Activated T-helper 1 cell treated with anti-CD3 and anti-CD28 coated beads, Interleukin-2, amount 50 U/mL, for 16 hours (primary cell): ENCODE measurements at places on chromosomes 13 and 19.

GRCh38 chr19:4061178-4061682 is 5.5 kb downstream of the ZBTB7A start:
- no peak for DNase-seq

- DNase-seq, result no peak
Measured at GRCh38 chr13:113636266-113636963, 21.6 kb downstream of the ATP4B start.

DNA sequence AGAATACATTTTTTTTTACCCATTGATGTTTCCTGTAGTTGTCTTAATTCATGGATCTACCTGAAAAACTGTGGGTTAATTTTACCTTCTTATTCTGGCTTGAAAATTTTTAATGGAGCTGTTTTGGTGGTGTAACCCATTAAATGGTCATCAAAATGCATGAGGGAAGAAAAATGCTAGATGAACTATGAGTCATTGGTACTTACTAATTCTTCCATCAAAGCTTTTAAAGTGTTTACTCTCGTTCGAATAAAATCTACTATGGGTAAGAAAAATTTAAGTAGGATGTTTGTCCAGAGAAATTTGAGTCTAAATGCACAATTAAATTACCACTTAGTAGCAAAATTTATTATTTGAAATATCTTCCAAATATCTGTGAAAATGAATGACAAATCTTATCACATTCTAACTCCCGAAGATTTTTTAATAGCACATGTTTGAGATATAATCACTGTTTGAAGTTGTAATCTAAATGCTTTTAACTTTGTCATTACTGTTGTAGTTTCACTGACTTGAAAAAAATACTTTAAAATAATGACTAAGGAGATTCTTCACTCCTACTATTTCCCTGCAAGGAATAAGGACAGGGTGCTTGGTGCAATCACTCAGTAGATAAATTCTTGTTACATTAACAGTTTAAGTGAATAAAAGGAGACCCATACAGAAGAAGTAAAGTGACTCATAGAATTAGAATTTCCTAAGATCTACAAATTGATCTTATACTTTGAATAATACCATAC is 437.7 kb downstream of the IRS2 start:
- no peak for DNase-seq

DNA sequence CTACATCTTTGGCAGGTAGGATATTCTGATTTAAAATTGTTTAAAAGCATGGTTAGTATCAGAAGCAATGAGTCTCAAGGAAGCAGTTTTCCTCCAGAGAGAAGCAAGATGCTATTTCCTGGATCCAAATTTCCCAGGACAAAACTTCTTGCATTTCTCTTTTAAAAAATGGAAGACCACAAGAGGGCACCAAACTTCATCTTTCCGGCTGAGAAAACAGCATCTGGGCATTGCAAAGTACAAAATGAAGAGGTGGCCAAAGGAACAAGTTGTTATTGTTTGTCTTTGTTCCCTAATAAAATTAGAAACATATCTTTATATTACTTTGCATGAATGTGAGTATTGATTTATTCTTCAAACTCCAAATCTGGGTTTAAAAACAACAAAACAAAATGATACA is 60.0 kb upstream of the LRCH1 start:
- DNase-seq, result no peak

- DNase-seq, result no peak
Measured at GRCh38 chr13:37481011-37481884, 117.3 kb downstream of the POSTN start.

DNA sequence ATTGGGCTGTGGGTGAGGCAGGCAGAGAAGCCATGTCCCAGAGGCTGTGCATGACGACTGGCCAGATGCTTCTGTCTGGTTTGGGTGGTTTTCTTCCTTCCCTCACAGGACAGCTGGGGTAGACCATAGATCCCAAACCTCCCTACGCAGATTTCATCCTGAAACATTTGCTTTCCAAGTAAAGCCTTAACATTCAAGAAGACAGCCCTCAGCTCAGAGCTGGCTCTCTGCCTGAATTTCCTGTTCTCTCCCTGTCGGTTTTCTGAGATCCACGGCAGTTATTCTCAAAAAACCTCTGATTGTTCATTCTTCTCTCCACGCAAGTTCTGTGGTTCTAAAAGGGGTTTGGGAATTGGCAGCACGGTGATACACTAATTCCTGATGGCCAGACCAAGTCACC is 25.3 kb downstream of the UQCRFS1 start:
- no peak for DNase-seq

- DNase-seq, result no peak
Measured at GRCh38 chr19:13553880-13554400, 47.7 kb upstream of the CACNA1A start.

DNA sequence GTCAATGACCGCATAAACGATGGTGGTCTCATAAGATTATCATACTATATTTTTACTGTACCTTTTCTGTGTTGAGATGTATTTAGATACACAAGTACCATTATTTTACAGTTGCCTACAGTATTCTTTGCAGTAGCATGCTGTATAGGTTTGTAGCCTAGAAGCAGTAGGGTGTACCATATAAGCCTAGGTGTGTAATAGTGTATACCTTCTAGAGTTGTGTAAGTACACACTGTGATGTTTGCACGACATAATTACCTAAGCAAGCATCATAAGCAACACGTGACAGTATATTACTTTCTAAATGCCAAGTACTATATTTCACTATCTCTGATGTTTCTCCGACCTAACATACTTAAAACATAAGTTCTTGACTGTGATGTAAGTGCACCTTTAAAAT is 2.7 kb downstream of the LPAR6 start:
- no peak for DNase-seq

DNA sequence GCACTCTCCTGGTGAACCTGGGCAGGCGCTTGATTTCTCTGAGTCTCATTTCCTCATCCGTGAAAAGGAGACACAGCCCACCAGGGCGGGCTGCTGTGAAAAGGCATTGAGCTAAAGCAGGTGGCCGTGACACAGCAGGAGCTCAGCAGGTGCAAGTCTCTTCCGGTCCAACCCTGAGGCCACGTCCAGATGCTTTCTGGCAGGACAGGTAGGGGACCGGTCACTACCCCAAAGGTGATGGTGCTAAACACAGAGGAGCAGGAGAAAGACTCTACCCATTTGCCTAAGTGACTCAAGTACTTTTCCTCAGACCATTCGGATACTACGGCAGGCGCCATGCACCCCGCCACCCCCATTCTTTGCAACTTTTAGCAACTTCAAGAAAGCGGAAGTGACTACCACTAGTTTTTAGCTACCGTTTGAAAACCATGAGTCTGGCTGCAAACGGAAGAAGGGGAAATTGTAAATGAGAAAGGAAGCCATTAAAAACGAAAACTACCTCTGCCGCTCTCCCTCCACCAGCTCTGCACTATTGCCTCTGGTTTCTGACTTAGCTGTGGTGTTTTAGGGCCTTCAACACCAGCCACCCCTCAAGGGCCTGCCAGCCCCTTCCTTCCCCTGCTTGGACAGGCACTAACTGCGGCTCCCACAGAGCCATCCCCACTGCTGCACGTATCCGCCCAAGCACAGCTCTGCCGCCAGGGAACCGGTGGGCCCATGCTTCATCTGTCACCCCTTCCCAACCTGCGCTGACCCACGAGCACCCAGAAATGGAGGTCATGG is 4.8 kb downstream of the PPP6R1 start:
- peak; percentile 28 for DNase-seq

DNA sequence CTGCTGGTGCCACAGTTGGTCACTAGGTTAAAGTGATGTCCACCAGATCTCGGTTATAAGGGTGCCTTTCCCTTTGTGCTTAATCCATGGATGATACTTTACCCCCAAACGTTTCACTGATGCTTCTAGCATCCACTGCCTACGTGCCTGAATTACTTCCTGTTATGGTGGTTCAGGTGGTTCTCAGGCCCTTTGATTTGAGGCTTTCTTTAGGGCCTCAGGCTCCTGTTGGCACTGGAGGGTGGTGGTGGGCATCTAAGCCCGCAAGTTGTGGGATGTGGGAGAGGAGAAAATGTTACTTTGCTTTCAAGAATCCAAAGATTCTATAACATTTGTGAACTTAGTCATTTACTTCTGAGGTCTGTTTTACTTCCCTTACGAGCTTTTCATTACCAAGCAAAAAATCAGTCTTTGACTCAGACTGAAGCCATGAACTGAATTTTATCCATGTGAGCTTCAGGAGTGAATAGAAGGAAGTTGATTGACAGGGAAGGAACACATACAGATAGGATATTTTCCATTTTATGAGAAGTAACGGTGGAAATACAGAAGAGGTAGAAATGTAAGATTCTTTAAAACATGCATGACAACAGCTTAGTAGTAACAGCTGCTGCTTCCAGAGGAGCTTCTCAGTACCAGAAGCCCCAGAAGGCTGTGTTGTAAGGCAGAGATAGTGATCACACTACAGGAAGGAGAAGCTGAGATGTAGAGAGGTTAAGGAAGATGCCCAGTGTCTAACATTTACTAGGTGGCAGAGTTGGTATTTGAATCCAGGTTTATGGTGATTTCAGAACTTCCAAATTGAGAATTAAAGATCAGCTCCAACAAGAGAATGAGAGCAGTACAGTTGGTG is 65.0 kb downstream of the ARHGEF7 start:
- DNase-seq, result no peak

DNA sequence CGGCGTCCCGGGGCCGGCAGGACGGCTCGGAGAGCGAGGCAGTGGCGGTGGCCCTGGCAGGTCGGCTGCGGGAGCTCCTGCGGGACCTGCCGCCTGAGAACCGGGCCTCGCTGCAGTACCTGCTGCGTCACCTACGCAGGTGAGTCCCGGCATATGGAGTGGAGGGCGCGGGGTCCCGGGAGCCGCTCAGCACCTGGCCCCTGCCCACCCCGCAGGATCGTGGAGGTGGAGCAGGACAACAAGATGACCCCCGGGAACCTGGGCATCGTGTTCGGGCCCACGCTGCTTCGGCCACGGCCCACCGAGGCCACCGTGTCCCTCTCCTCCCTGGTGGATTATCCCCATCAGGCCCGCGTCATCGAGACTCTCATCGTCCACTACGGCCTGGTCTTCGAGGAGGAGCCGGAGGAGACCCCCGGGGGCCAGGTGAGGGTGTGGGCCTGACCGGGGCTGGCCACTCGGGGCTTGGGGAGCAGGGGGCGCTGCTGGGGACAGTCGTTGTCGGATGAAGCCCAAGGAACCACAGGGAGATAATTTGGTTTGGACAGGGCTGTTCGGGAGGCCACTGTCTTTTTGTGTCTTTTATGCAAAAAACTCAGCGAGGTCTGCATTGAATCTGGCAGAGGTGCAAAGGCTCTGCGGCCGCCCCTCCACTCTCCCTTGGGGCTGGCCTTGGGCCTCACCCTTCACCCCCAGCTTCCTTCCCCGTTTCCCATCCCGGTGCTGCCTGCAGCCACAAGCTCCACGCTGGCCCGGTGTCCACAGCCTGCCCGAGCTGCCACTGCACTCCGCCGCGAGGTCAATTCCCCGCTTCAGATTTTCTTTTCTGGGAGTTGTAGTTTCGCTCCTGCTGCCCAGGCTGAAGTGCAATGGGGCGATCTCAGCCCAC is 12.0 kb downstream of the POLR2E start:
- no peak for DNase-seq

- no peak for DNase-seq
Measured at GRCh38 chr13:102555914-102556553, 40.8 kb upstream of the TPP2 start.

DNA sequence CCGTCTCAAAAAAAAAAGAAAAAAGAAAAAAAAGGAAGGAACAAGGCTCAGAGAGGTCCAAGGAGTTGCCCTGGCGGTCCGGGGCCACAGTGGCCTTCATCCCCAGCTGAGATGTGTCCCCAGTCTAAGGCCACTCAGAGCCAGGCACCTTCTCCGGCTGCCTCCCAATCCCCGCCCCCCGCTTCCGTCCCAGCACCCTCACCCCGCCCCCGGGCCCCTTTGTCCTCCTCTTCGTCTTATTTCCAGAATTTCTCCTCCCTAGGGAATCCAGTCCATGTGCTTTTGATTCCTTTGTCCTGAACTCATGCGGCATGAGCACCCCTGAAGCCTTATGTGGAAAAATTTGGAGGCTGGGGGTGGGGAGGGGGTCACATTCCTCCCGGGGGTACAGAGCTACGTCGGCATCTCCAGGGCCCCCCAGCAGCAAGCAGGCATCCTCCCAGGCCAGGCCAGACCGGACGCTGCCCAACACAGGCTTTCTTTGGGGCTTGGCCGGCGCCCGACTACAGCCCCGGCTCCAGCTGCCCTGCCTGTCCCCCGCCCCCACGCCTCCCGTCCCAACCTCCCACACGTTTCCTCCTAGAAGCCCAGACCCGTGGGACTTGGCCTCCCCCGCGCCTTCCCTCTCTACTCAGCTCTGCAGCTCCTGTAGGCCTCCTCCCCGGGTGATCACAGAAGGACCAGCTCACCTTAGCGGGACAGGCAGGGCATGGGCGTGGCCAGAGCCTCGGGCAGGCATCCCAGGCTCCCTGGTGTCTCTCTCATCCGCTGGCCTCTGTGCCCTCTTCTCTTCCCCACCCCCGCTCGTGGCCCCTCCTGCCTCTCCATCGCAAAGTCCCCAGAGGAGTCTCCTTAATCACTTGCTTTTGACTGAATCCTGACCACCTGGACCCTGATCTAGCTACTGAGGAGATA is 17.8 kb upstream of the ADGRE5 start:
- DNase-seq, result no peak

DNA sequence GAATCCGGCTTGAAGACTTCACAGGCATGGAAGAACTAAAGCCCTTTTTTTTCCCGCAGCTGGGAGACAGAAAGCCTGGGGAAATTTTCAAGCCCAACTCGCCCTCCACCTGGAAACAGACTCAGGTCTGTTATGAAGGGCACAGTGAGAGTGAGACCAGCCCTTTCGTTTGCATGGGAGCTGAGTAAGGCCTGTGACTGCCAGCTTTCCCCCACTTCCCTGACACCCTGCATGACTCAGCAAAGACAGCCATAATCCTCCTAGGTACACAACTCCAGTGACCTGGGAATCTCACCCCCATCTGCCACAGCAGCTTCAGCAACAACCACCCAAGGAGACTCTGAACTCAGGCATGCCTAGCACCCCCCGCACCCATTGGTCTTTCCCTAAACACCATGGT is 87.6 kb upstream of the ZNF91 start:
- no peak for DNase-seq

GRCh38 chr13:32647926-32648325 is 61.7 kb downstream of the PDS5B start:
- no peak for DNase-seq

DNA sequence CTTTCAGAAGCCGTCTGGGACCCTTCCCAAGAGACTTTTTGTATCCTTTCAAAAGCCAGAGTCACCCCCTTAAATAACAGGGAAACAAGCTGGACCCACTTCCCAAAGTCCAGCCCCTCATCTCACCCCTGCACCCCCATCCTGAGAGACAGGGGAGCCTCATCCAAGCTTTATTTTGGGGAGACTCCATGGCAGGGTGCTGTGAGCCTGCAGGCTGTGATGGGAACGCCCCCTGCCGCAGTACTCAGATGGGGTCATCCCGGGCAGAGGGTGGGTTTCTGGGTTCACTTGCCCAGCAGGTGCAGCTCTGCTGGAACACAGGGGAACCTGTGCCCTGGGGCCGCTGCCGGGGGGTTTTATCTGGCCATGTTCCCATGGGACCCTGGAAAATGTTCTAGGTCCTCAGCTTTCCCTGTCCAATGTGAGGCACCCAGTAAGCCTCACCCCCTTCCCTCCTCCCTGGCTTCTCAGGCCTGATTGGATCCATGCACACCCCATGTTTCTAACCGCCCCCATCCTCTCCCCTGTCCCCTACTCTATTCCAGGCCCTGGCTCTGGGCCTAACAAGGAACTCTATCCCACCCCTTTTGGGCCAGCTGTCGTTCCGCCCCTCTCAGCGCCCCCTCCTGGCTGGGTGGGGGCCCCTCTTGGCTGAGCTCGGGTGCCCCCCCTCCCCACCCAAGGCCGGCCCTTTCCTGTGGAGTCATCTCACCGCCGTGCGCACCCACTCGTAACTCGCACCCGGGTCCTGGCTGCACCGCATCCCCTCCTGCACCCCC is 1.0 kb downstream of the HIF3A start:
- no peak for DNase-seq

- DNase-seq, result no peak
Measured at GRCh38 chr13:43016226-43016625, 7.2 kb upstream of the DNAJC15 start.
